ENCODE measurements at places on chromosomes 1 and 21.

DNA sequence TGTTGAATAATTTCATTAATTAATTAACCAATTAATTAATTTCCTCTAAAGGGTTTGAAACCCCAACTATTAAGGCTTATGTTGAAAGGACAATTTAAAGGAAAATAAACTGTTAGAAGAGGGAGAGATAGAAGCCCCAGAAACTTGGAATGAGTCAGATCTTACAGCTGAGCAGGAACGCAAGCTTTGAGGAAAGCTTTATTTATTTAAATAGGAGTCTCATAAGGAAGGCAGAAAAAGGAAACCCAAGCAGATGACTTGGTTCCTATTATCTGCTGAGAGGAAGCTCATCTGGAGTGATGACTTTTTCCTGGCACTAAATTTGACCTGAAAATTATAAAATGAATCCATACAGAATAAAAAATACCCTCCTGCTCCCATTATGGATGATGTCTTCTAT, 105.1 kb downstream of the ROR1 start:
- DNase-seq: no peak

- no peak for DNase-seq
Measured at GRCh38 chr1:163250382-163250974, 47.8 kb upstream of the RGS5 start.

DNA sequence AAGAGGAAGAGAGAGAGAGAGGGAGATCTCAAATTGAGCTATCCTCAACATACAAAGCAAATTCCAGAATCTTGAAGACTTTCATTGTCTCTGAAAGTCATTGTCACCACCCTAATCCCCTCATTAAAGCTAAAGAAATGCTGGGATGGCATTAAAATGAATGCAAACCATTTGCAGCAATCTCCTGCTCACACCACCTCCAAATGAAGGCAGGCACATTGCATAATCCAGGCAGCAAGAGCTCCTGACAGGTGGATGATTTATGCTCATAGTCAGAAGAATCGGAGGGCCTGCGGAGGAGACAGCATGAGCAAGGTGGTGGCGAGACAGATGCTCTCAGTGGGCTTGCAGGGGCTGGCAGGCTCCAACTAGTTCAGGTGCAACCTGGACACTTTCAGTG, 90.2 kb downstream of the ESRRG start:
- no peak for DNase-seq

DNA sequence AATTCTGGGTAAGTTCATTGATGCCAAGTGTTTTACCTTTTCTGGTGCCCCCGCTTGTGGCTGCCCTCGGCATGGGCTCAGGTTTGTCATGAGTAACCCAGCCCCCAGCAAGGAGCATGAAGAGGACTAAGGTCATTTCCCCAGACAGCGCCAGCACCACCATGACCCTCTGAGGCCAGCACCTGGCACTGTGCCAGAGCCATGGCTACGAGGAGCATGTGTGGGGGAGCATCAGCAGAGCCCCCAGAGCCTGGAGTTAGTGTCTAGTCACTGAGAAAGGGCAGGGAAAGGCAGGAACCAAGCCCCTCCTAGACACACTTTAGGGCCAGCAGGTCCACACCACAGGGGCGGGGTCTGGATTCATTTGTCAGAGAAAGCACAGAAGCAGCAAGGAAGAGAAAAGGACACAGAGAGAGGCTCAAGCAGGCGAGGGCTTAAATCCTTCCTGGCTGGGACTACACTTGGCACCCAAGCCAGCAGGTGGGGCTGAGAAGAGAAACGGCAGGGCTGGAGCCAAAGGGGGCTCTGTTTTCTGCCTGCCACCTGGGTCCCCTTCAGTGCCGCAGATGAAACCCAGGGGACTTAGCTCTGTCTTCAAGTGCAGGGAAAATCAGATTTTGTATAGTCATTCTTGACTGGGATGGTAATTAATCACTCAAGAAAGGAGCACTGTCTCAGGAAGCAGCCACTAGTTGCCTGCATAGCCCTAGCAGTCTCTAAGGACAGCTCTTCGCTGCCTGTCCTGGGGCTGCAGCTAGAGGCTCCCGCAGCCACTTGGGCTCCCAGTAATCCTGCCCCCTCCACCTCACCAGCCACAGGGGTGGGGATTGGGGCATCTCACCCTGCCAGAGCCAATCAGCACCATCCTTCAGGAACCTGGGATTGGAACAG, 79.6 kb upstream of the ZC3H12A start:
- DNase-seq: no peak

DNA sequence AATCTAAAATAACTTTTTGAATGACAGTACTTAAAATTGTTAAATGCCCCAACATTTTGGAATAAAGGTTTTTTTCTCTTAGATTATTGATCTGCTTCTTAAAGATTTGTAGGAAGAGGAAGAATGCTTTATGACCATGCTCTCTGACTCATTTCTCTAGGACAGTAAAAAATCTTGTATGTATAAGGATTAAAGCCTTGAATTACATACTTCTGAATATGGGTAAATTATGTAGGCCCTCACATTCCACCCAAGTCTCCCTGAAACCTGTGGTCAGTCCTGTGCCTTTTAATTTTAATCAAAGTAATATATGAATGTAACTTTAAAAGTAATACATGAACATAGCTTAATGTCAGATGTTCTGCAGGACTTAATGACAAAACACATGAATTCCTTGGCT, 50.5 kb downstream of the ABCD3 start:
- no peak for DNase-seq

GRCh38 chr1:56626546-56626945, 18.6 kb upstream of the PRKAA2 start:
- DNase-seq: no peak

DNA sequence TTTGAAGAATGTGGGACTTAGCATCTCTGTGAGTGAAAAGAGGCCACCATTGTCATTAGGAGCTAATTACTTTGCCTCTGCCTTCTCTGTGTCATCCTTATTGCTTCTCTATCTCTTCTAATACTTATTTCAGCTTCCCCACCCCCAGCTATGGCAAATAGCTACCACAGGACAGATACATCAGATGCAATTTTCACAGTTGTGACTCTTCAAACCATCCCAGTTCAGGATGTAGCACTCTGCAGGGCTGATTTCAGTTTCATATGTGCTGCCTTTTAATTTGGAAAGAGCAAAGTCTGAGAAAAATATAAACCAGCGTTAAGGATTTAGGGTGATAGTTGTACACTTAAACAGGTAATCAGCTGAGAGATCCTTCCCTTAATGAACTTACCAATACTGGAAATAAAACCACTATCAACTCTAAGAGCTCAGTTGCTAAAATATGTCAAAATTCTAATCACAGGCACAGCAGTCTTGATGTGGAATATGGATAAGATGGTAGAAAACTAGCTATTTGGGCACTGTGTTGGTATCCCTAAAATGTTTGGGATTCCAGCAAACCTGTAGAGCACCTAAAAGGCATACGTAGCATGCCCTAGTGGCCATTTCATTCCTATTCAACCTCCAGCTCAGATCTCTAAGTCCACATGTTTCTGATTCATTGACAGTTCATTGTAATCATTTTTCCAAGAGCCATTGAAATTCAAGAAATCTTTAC, 148.4 kb downstream of the SYT2 start:
- DNase-seq: no peak

GRCh38 chr1:223792046-223792445, 53.7 kb downstream of the TP53BP2 start:
- DNase-seq: no peak

- DNase-seq: no peak
Measured at GRCh38 chr1:248421384-248421783, 18.5 kb downstream of the OR2T1 start.

DNA sequence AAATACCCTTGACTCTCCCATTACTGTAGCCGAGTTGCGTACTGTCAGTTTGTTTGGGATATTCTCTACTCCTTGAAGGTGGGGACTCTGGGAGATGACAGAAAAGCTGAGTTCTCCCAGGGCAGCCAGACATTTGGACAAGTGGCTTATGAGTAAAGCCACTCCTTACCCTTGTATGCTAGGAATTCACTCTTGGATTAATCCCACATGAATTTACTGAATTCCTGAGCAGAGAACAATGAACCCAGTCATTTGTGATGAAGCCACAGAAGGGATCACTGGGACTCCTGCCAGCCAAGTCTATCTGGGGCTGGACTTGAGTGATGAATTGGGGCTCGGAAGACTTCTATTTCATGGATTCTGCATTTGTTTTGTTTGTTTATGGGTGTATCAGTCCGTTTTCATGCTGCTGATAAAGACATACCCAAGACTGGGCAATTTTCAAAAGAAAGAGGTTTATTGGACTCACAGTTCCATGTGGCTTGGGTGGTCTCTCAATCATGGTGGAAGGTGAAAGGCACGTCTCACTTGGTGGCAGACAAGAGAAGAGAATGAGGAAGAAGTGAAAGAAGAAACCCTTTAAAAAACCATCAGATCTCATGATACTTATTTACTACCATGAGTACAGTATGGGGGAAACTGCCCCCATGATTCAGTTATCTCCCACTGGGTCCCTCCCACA, 25.1 kb downstream of the C1orf116 start:
- peak; percentile 86 for DNase-seq
